Activated CD4-positive, alpha-beta memory T cell treated with anti-CD3 and anti-CD28 coated beads, Interleukin-2, amount 10 ng/mL, durations not matched to agents 7 days and 5 days (primary cell): ENCODE measurements at places on chromosomes 7 and 10. TPM values are rescaled to one million over a fixed set of nuclear protein-coding genes. Genes with fewer than 3 reads are reported as not detected.

DNA sequence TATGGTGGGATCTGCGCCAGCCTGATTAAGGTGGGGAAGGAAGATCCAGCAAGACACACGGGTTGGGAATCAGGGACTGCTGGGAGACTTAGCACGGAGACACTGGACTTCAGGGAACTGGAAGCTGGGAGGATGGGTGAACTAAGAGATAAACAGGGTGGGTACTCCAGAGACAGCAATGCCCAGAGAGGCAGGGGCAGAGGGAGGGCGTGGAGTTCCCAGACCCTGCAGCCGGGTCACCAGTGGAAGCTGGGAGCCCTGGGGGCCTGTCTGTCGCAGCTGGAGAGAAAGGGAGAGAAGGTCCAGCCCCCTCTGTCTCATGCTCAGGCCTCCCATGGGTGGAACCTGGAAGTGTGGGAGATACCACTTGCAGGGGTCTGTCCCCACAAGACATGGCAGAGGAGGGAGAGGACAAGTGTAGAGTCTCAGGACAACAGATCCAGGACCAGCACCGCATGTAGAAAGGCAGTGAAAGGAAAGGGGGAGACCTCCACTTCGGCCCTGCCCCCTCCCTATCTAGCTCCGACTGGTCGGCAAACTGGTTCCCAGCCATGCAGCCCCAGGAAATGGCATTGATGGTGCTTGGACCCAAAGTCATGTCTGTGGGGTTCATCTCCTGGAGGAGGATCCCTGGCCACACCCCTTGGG, 44.4 kb downstream of the AOC1 start:
- peaks cover 49% of the 10 kb centered on the region for H3K27me3 ChIP-seq
- H3K4me1 ChIP-seq: peaks cover 13% of the 10 kb centered on the region
- no peak overlapping the region for H3K4me3 ChIP-seq
- H3K27ac ChIP-seq: no peak overlapping the region

GRCh38 chr7:116772423-116772863, 89.9 kb upstream of the CAPZA2 start:
- DNase-seq: no peak
- no peak overlapping the region for H3K4me3 ChIP-seq
- H3K27ac ChIP-seq: no peak overlapping the region
- H3K27me3 ChIP-seq: peaks cover 14% of the 10 kb centered on the region
- no peaks in the 10 kb centered on the region for H3K36me3 ChIP-seq
- H3K4me1 ChIP-seq: no peaks in the 10 kb centered on the region

DNA sequence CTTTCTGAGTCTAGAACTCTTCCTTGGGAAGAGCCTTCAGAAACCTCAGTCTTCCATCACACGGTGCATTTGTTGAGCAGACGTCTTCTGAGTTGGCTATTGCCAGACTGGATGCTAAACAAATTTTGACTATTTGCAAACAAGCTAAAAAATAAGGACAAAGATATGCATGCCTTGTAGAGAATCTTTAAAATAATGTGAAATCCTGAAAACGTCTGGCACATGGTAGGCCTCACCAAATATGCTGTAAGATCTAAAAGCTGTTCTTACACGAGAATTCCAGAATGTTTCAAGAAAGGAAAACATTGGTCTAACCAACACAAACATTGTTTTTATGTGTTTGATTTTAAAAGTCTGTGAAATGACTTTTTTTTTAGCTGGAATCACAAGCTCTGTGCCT, 11.3 kb downstream of the ZNF467 start:
- H3K27me3 ChIP-seq: no peaks in the 10 kb centered on the region
- H3K27ac ChIP-seq: no peak overlapping the region
- no peaks in the 10 kb centered on the region for H3K36me3 ChIP-seq
- no peak overlapping the region for H3K4me3 ChIP-seq
- no peak for DNase-seq

- no peak for DNase-seq
- peaks cover 21% of the 10 kb centered on the region for H3K4me1 ChIP-seq
- peaks cover 7% of the 10 kb centered on the region for H3K27me3 ChIP-seq
- no peaks in the 10 kb centered on the region for H3K36me3 ChIP-seq
- no peak overlapping the region for H3K4me3 ChIP-seq
Measured at GRCh38 chr10:71316786-71317160, 2.3 kb upstream of the SLC29A3 start.

DNA sequence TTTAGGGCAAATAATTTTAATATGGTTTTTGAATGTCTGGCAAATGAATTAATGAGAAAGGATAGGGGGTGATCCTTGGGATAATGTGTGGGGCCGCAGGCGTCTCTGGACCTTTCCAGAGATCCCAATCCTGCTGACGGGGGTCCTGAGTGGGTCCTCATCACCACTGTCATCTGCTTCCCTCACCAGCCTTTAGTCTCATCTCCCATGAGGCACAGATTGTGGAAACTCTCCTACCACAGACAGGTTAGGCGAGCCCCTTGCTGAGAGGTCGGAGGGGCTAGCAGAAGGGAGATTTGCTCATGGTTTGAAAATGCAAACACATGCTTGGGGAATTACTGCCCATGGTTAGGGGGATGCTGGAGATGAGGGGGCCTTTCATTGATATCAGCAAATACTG, 484.6 kb downstream of the RPS24 start:
- H3K4me3 ChIP-seq: no peak overlapping the region
- peaks cover 4% of the 10 kb centered on the region for H3K27me3 ChIP-seq

DNA sequence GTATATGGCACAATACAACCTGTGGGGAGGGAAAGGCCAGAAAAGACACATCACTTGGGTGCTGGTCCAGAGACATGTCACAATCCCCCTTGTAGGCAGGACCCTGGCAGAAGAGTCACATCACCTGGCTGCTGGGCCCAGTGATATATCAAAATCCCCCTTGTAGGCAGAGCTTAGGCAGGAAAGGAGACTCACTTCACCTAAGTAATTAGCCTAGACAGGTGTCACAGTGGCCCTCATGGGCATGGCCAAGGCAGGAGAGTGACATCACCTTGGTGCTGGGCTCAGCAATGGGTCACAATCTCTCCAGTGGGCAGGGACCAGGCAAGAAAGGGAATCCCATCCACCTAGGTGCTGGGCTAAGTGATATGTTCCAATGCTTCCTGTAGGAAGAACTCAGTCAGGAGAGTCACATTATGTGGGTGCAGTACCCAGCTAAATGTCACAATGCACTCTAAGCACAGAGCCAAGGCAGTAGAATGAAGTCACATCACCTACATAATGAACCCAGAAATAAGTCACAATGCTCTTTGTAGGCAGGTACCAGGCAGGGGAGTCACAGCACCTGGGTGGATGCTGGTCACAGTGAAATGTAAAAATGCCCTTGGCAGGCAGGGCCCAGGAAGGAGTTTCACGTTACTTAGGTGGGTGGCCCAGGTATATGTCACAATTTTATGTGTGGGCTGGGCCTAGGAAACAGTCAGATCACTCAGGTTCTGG, 18.9 kb upstream of the ZNF736 start:
- no peaks in the 10 kb centered on the region for H3K4me1 ChIP-seq
- no peaks in the 10 kb centered on the region for H3K27me3 ChIP-seq
- H3K27ac ChIP-seq: no peak overlapping the region

GRCh38 chr10:70190581-70190980, 20.3 kb upstream of the SAR1A start:
- peaks cover 13% of the 10 kb centered on the region for H3K4me1 ChIP-seq
- H3K36me3 ChIP-seq: no peaks in the 10 kb centered on the region
- DNase-seq: no peak
- peaks cover 3% of the 10 kb centered on the region for H3K27me3 ChIP-seq

DNA sequence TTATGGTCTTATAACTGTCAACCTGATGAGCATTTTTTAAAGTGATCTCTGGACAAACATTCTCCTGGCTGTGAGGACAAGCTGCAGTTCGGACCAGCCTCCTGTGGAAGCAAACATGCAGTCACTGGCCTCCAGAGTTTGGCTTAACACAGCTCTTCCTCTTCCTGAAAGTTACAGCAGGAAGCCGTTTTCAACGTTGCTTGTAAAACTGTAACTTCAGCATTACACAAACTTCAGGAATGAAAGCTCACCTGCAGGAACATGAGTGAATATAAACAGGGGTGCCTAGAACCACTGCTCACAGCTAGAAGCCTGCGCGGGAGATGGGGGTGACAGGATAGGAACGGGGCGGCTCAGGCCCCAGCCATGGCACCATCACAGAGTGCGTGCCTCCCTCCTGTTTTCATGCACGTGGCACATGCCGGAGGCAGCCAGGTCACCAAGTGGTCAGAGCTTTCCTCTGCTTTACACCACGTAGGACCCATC, 292.9 kb upstream of the PITRM1 start:
- no peak for DNase-seq
- peaks cover 6% of the 10 kb centered on the region for H3K27me3 ChIP-seq
- no peaks in the 10 kb centered on the region for H3K36me3 ChIP-seq
- no peak overlapping the region for H3K4me3 ChIP-seq
- peaks cover 47% of the 10 kb centered on the region for H3K4me1 ChIP-seq

GRCh38 chr7:824081-824480, 8.2 kb upstream of the SUN1 start:
- H3K4me1 ChIP-seq: peaks cover 36% of the 10 kb centered on the region
- DNase-seq: no peak
- no peaks in the 10 kb centered on the region for H3K27me3 ChIP-seq
- H3K27ac ChIP-seq: no peak overlapping the region

DNA sequence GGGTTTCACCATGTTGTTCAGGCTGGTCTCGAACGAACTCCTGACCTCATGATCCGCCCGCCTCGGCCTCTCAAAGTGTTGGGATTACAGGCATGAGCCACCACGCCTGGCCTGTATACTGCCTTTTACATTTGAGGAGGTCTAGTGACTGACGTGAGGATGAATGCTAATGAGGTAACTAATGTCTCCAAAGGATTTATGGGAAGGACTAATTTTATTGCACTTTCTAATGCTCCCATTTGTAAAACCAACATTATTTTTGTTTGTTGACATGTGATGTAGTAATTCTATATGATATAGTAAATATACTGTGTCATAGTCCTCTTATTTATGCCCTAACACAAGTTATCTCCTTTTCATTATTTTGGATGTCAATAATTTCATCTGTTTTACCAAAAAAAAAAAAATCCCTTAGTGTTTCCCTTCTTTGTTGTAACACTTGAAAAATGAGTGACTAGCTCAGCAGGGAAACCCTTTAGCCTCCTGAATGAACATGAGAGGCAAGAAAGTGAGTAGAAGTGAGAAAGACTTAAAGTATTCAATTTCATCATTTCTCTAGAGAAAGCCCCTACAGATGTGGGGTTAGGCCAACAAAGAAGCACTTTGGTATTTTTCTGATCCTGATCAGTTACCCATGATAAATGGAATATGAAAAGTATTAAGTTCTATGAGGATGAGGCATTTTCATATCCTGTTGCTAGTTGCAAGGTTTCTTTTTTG, 596.9 kb upstream of the PCDH15 start:
- no peaks in the 10 kb centered on the region for H3K27me3 ChIP-seq
- no peak overlapping the region for H3K4me3 ChIP-seq
- H3K36me3 ChIP-seq: no peaks in the 10 kb centered on the region

- H3K4me1 ChIP-seq: no peaks in the 10 kb centered on the region
- no peak for DNase-seq
- no peak overlapping the region for H3K27ac ChIP-seq
- no peak overlapping the region for H3K4me3 ChIP-seq
Measured at GRCh38 chr10:19077276-19077675, 28.7 kb downstream of the MALRD1 start.

- peaks cover 1% of the 10 kb centered on the region for H3K27me3 ChIP-seq
- H3K36me3 ChIP-seq: no peaks in the 10 kb centered on the region
- no peak overlapping the region for H3K4me3 ChIP-seq
- H3K27ac ChIP-seq: no peak overlapping the region
Measured at GRCh38 chr7:137625197-137625596, 221.6 kb downstream of the DGKI start.

DNA sequence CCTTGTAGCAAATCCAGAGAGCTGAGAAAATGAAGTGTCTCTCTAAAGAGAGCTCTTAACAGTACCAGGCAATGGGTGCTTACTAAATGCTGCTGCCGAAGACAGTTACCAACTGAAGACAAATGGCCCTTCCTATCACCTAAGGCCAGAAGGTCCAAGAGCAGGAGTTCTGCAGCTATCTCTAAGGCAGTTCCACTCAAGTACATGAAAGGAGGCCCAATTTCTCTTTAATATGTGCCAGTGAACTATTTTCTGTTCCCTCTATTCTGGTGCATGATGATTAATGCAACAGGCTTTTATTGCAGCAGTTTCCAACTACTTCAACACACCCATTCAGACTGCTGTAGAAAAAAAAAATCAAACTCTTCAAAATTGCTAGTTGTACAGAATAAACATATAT, 122.5 kb downstream of the SLC25A13 start:
- no peaks in the 10 kb centered on the region for H3K27me3 ChIP-seq
- no peak for DNase-seq
- no peaks in the 10 kb centered on the region for H3K4me1 ChIP-seq
- no peak overlapping the region for H3K4me3 ChIP-seq
- H3K27ac ChIP-seq: no peak overlapping the region

- H3K36me3 ChIP-seq: no peaks in the 10 kb centered on the region
- no peak overlapping the region for H3K4me3 ChIP-seq
- no peaks in the 10 kb centered on the region for H3K4me1 ChIP-seq
- H3K27me3 ChIP-seq: peaks cover 5% of the 10 kb centered on the region
- DNase-seq: no peak
Measured at GRCh38 chr10:121524157-121524817, 74.0 kb downstream of the FGFR2 start.

GRCh38 chr7:17466216-17466615, 167.8 kb downstream of the AHR start:
- H3K4me1 ChIP-seq: peaks cover 11% of the 10 kb centered on the region
- H3K36me3 ChIP-seq: no peaks in the 10 kb centered on the region
- DNase-seq: no peak
- H3K27me3 ChIP-seq: no peaks in the 10 kb centered on the region

- H3K4me1 ChIP-seq: peaks cover 33% of the 10 kb centered on the region
- peak overlapping the region; percentile 85 for H3K4me3 ChIP-seq
- no peaks in the 10 kb centered on the region for H3K27me3 ChIP-seq
- no peak for DNase-seq
Measured at GRCh38 chr7:135661311-135662122, 797 bp upstream of the STMP1 start.

- DNase-seq: no peak
- H3K4me1 ChIP-seq: no peaks in the 10 kb centered on the region
- H3K36me3 ChIP-seq: no peaks in the 10 kb centered on the region
Measured at GRCh38 chr10:71152043-71152442, 60.3 kb upstream of the UNC5B start.

GRCh38 chr10:34432589-34432988, 382.5 kb downstream of the PARD3 start:
- H3K27ac ChIP-seq: no peak overlapping the region
- no peaks in the 10 kb centered on the region for H3K27me3 ChIP-seq
- DNase-seq: no peak
- no peak overlapping the region for H3K4me3 ChIP-seq
- H3K4me1 ChIP-seq: no peaks in the 10 kb centered on the region

DNA sequence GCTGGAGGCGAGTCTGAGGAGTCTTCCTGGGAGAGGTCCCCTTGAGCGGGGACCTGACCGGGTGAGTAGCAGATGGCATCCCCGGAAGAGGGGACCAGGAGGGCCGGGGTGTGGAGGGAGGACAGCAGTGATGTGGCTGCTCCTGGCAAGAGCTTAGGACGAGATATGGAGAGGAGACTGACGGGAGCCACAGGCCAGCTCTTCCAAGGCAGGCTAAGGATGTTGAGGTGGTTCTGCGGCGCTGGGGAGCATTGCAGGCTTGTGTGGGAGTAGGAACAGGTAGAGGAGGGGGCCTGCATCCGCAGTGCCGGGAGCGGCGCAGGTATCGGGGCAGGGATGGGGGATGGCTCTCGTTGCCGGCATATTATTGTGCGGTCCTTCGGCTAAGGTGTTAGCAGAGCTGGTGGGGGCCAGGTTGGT, 76.7 kb upstream of the ANLN start:
- H3K4me3 ChIP-seq: no peak overlapping the region
- no peak for DNase-seq
- H3K4me1 ChIP-seq: peaks cover 8% of the 10 kb centered on the region
- no peak overlapping the region for H3K27ac ChIP-seq

Gene PCLO
- not detected for total RNA-seq

Gene FAM131B
- 1.2 TPM for total RNA-seq

Gene CCL24
- not detected for total RNA-seq

Gene ZNF467
- total RNA-seq: 0.25 TPM

Gene PGAM2
- 0.43 TPM for total RNA-seq

Gene AQP1
- 0.18 TPM for total RNA-seq

Gene NRP1
- 2.6 TPM for total RNA-seq

Gene CAMK1D
- total RNA-seq: 16.7 TPM
